ENCODE measurements at places on chromosomes 3 and 15.

- DNase-seq, result no peak
Measured at GRCh38 chr3:103033841-103034240, 599.0 kb downstream of the ZPLD1 start.

DNA sequence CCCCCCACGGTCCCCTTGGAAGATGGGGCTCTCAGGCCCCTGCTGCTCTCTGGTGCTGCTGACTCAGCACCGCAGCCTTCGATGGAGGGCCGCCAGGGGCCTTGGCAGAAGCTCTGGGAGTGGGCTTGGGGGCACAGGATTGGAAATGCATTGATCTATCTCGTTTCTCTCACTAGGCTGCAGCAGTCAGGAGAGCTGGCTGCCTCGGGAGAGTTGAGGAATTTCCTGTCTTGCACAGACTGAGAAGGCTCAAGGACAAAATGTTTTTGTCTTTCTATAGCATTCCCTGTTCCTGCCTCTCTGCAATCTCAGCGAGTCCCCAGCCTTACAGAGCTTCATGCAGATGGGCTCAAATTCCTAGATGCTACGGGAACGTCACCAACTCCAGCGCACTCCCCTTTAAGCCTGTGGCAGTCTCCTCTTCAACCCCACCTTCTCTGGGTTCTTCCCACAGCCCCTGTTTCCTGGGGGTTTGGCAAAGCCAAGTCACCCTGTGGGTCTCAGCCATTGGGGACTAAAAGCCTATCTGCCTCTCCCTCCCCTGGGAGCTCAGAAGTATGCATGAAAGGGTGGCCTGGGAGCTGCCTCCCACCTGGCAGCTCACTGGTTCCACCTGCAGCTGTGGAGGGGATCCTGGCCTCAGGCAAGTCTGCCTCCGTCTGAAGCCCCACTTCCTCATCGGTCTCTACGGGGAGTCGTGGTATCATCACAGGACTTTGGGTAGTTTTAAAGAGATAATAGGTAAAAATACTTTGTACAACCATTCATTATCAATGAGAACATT is 127.4 kb upstream of the HACD2 start:
- no peak for DNase-seq

- DNase-seq, result no peak
Measured at GRCh38 chr3:129182390-129183185, 1.1 kb downstream of the CNBP start.

DNA sequence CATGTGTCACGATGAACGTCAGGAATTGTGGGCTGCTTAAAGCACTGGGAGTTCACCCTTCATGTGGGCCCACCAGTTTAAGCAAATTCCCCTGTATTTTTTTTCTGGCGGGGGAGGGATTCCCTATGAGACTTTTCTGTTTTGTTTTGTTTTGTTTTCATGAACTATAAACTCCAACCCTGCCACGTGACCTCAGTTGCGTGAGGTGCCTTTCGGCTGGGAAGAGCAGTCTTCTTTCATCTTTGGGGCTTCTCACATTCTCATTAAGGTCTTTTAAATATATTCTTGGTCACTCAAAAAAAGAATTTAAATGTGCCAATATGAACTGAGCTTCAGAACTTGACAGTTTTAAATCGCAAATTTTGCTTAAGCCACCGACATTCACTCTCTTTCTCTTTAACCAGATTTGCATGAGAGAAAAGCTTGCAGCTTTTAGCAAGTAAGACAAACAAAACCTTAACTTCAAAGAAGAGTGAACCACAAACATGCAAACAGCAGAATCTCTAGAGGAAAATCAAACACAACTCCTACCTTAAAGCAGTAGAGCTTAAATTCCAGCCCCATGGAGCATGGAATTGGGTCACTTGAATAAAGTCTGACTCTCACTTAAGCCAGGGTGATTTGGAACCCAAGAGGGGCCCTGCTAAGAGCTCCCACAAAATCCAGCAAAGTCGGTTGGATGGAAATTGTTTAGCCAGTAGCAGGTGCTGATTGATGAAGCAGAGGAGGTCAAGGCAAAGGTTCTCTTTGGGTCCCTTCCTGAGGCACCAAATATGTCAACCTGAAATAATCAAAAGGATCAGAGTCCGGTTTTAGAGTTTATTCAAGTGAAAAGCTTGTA is 699.8 kb upstream of the GBE1 start:
- no peak for DNase-seq

DNA sequence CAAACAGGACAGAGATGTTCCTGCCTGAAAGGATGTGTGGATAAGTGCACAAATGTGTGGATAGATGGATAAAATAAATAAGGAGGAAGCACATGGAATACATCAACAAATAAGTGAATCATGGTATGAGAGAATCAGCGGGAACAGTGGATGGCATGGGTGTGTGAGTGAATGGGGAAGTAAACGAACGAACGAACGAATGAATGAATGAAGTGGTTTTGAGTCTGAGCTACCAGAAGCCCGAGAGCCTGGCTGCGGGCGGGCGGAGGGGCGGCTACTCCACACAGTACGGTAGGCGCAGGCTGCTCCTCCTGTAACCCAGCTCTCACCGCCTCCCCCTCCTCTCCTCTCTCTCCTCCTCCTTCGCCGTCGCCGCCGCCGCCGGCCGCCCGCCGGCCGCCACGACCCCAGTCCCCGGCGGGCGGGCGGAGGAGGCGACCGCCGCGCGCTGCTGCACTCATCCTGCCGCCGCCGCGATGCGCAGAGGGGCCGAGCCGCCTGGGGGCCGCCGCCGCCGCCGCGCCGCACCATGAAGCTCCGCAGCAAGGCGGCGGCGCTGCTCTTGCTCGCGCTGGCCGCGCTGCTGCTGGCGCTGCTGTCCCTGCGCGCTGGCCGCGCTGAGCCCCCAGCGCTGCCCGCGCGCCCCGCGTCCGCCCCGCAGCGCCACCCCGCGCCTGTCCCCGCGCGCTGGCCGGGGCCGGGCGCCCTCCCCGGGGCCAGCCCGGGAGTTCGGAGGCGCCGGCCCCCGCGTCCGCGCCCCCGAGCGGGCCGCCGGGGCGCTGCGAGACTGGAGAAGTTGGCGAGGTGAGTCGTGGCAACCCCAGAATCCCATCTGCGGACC is at the start of gene GXYLT2:
Gene GXYLT2, plus strand, starts transcription at position 342 of the 841 bp plus-strand sequence. Its CDS starts 188 bp downstream, at position 530.
- no peak for DNase-seq

- DNase-seq, result no peak
Measured at GRCh38 chr3:52352566-52352965, 36.4 kb downstream of the DNAH1 start.

DNA sequence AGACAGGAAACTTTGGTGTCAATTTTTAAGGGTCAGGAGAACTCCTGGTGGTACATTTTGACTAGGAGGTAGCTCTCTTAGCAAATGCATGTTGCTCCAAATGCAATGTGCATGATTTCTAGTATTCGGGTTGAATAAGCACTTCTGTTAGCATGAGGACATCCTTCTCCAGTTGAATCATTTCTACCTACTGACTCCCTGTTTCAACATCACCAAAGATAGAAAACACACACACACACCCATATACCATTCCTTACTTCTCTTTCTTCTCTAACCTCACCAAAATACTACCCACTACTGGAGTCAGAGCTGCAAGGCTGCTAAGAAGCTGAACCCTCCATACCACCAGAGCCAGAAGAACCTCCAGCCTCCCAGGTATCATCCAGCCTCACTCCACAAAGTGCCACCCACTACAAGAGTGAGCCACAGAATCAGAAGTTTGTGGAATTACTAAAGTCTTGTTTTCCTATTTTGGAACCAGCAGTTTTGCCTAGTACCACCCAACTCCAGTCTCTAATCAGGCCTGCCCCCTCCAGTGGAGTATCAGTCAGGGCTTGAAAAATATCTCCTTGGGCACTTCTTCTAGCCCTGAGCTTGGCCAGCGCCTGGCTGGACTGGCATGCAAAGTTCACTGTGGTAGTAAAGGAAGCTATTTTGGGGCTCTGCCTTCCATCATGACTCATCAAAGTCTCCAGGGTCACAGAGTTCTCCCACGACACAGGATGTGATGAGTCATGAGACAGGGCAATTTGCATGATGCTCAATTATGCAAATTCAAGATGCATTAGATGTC is 110.3 kb downstream of the CYP19A1 start:
- DNase-seq, result no peak

DNA sequence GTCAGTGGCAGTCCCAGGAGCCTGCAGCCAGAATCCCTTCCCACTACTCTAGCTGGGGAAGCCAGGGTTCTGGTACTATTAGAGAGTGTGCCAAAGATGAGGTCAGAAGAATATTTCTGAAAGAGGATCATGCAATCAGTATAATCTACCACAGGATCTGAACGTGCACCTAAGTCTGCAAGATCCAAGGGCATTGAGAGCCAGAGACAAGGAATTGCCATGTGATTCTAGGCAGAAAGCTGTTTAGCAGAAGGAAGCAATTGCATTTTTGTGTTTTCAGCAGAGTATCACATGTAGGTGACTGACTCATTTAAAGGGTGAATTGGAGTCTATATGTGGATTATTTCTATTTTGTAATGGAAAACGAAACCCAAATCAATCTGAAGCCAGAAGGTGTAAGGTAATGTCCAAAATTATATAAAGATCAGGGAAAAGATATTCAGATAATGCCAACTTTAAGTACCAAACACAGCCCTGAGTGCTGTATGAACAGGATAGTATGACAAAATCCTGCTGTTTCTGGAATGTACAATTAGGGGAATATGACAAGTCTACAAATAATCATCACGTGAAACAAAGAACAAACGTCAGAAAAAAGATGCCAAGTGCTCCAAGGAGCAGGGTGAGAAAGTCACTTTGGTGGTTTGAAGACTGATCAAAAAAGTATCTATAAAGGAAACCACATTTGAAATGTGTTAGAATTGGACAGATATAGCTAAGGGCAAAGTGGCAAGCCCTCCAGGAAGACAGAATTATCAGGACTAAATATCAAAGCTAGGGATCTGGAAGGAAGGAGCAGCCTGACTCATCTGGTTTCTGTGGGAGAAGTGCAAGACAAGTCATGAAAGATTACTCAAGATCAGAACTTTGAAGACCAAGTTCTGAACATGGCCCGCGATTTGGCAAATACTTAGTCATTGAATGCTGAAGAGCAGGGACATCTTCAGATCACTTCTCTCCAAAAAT is 1036.6 kb downstream of the NTRK3 start:
- no peak for DNase-seq

GRCh38 chr15:61987824-61988223 is 72.4 kb downstream of the VPS13C start:
- DNase-seq, result no peak

DNA sequence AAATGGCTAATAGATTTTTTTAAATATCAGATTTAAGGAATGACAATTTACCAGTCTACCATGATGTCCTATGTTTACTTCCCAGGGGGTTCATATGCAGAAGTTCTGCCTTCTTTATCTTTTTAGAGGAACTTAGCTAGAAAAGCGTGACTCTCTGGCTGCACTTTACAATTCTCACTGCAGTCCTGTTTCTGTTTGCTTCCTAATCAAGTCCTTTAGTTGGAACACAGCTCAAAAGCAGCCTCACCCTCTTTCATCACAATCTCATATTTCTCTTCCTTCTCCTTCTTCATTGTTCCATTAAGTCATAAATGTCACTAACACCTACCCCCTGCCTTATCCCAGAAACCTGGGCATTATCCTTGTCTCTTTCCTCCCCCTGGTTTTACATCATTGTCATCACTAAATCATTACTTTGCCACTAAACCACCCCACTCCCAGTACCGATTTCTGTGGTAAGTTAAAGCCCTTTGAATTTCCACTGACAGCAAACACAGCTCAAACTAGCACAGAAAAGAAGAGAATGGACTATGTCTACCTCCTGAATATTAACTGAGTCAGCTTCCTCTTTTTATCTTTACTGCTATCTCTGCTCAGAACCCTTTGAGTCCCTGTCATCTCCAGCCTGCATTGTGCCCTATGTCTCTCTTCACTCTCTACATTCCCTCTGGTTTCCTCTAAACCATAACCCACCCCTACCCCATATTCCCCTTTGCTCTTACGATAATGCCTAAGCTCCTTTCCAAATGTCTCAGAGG is 13.8 kb upstream of the PPP4R2 start:
- DNase-seq, result no peak

DNA sequence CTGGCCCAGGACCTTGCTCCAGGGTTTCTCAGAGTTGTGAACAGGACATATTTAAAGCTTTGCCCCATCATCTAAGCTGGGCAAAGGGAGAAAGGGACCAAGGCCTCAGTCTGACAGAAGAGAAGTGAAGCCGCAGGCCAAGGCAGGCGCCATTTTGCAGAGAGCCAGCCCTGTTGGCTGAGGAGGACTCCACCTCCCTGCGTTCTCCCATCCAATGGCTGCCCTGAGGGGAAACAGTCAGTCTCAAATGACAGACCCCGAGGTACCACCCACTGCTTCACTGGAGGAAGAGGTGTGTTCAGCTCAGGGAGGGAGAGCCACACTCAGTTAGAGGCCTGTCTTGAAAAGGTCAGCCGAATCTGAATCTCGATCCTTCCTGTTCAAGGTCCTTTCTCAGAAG is 86.1 kb downstream of the ADAMTS17 start:
- no peak for DNase-seq

GRCh38 chr3:105580296-105580965 is 213.7 kb downstream of the ALCAM start:
- DNase-seq, result no peak

DNA sequence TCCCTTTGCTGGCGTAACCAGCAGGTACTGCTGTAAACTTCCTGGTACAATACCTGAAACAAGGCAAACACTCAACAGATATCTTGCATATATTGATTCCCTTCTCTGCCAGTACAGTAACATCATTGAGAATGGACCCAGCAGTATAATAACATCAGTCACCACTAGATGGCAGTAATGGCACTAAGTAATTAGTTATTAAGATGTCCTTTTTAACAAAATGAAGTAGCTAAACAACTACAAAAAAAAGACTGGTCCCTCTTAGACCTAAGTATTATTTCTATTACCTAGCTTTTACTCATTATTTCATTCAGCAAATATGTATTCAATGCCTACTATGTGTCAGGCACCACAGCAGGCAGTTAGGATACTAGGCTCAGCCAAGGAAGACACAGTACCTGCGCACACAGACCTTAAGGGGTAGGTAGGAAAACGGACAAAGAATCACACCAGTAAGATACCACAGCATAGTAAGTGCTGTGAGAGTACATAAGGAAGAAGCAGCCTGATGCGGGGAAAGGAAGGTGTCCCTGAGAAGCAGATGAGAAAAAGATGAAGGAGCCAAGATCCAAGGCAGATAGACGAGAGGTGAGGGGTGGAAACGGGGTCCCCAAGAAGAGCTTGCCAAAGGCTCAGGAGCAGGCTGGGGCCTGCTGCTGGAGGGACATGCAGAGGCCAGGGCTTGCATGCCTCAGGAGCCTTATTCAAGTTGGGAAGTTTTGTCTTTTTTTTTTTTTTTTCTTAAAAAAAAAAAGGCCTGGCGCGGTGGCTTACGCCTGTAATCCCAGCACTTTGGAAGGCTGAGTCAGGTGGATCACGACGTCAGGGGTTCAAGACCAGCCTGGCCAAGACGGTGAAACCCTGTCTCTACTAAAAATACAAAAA is 102.7 kb upstream of the CHD2 start:
- DNase-seq, result no peak

DNA sequence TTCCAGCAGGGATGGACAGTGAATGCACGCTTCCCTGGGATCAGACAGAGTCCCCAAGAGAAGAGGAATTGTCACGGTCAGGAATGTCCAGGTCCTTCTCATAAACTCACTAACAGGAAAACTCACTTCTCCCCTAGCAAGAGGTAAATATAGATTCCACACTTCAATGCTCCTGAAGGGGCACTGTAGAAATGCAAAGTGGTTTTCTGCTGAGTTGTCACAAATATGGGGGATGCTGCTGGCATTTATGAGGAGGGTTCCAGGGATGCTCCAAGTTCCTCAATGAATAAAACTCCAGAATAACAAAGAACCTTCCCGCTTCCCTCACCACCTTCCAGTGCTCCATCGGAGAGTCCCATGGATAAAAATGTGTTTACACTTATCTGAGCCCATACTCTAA is 423.4 kb downstream of the MAGI1 start:
- DNase-seq, result no peak
